ENCODE measurements at places on chromosomes 12 and 14. TPM values are rescaled to one million over a fixed set of nuclear protein-coding genes. Genes with fewer than 3 reads are reported as not detected.
A peak's percentile ranks its signal among the peaks of the same experiment; 100 is the strongest.

The CDCA3 gene
- 120 TPM for total RNA-seq

The SDSL gene
- total RNA-seq = 6.5 TPM

The MIP gene
- total RNA-seq = not detected

The CFAP54 gene
- 1.1 TPM for total RNA-seq

- DNase-seq = peak; percentile 84
These were observed 57.1 kb downstream of the METTL25 start for GRCh38 chr12:82415402-82415801.

DNA sequence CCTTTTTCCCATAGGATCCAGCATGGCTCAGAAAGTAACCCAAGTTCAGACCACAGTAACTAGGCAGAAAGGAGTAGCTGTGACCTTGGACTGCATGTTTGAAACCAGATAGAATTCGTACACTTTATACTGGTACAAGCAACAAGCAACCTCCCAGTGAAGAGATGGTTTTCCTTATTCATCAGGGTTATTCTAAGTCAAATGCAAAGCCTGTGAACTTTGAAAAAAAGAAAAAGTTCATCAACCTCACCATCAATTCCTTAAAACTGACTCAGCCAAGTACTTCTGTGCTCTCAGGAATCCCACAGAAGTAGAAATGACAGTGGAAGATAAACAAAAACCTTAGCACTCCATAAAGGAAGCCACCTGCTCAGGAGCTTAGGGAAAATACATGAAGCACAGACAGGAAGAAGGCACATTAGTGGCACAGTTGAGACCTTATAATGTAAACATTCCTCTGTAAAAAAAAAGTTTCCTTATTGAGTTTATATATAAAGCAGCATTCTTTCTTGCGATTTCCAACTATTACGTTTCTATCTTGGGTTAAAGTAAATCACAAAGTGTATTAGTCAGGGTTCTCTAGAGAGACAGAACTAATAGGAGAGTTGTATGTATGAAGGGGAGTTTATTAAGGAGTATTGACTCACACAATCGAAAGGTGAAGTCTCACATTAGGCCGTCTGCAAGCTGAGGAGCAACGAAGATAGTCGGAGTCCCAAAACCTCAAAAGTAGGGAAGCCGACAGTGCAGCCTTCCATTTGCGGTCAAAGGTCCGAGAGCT, 398.4 kb downstream of the DAD1 start:
- DNase-seq = peak; percentile 8

- no peak for DNase-seq
These were observed 1.6 kb downstream of the GIT2 start for GRCh38 chr12:109994401-109995175.

- peak; percentile 38 for DNase-seq
These were observed 2.5 kb downstream of the FUT8 start for GRCh38 chr14:65414961-65415589.

DNA sequence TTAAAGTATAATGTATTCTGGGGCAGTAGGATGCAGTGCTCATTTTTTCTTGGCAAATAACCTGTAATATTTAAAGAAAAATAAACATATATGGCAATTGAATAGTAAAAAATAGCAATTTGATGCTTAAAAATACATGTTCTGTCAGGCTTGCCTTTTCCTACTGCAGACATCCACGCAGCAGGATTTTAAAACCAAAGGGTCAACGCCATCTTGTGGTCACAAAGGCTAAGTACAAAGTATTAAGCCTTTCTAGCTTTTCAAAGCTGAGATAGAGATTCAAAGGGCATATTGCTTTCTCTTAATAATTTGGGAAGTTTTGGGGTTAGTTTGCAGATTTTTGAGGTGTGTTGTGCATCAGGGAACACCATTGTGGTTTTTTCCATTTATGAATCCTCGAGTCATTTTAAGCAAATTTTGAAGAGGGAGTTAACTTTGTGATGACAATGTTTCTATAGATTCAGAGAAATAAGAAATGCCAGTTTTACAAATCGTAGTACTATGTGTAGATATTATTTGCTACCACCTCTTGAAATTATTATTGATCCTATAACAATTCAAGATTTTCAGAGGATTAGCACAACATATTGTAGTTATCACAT, 4.7 kb upstream of the CCER1 start:
- peak; percentile 59 for DNase-seq

- DNase-seq = no peak
These were observed 19.3 kb upstream of the NCOR2 start for GRCh38 chr12:124586756-124587155.

GRCh38 chr12:123421314-123421713, 15.2 kb downstream of the RILPL2 start:
- DNase-seq = no peak

DNA sequence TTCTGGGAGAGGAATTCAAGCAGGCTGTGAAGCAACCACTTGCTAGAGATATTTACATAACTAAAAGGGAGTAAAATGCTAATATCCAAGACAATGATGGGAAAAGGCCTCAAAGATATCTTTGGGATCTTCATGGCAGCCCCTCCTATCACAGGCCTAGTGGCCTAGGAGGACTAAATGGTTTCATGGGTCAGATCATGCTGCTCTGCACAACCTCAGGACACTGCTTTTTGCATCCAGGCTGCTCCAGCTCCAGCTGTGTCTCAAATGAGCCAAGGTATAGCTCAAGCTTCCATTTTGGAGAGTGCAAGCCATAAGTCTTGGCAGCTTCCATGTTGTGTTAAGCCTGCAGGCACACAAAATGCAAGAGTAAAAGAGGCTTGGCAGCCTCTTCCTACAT, 195.6 kb upstream of the SSTR1 start:
- no peak for DNase-seq
